ENCODE measurements at places on chromosomes 2 and 18.

GRCh38 chr2:8496079-8496478 lies 185.8 kb upstream of the ID2 start:
- no peak for DNase-seq

GRCh38 chr2:45320956-45321355 lies 290.1 kb downstream of the SRBD1 start:
- no peak for DNase-seq

DNA sequence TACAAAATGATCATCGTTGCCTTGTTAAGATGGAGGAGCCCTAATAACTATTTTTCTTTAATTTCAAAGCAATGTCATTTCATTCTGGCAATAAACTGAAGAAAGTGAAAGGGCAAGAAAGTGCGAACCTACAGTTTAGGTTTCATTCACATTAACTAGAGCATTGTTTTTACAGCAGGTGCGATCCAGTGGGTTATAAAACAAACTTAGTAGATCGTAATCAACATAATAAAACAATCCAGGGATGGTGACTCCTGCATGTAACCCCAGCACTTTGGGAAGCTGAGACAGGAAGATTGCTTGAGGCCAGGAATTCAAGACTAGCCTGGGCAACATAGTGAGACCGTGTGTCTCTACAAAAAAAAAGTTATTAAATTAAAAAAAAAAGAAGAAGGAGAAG lies 51.1 kb downstream of the AP1S3 start:
- DNase-seq: no peak

DNA sequence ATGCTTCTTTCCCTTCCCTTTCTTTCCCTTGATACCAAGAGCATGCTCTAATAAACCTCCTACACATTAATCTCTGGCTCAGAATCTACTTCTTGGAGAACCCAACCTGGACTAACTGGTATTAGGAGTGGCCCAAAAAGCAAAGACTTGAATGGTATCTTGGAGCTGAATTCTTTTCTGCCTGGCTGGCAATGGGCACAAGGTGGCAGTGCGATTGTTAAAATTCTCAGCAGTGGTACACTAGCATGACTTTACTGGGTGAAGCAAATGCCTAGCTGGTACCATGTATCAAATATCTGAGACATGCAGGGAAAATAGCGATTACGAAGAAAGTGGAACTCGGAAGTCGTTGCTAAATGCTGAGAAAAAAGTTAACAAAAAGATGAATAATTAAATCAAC lies 376.1 kb downstream of the XIRP2 start:
- DNase-seq: no peak

GRCh38 chr18:42187611-42188380 lies 232.8 kb downstream of the PIK3C3 start:
- DNase-seq: no peak

- DNase-seq: no peak
Measured at GRCh38 chr2:14530506-14530905, 102.0 kb upstream of the LRATD1 start.

GRCh38 chr2:213846856-213847255 lies 562.6 kb downstream of the SPAG16 start:
- no peak for DNase-seq

DNA sequence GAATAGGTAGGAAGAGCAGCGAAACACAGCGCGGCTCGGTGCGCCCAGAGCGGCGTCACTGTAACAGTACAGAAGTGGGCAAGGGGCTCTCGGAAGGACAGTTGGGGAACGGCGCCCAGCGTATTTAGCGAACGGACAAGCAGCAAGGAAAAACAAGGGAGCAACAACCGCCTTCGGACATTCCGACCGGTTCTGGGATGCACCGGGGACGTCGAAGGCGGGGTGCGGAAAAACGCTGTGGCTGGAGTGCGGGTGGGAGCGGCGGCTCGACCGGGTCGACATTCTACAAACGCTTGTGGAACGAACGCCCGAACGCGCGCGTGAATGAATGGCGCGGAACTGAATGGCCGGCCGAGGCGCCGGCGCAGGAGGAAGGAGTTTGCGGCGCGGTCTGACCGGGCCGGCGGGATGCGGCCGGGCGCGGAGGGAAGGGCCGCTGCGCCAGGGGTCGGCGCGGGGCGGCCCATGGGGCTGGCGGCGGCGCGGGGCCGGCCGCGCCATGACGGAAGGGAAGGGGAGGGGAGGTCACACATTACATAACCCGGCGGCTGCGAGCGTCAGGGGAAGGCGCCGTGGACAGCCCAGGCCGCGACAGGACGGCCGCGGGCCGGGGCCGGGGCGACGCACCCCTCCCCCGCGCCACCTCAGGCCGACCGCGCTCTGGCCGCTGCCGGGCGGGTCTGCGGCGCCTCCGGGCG lies 605 bp downstream of the REV1 start:
- peak; percentile 40 for DNase-seq

GRCh38 chr2:46771309-46771708 lies 144.3 kb downstream of the MCFD2 start:
- DNase-seq: no peak

DNA sequence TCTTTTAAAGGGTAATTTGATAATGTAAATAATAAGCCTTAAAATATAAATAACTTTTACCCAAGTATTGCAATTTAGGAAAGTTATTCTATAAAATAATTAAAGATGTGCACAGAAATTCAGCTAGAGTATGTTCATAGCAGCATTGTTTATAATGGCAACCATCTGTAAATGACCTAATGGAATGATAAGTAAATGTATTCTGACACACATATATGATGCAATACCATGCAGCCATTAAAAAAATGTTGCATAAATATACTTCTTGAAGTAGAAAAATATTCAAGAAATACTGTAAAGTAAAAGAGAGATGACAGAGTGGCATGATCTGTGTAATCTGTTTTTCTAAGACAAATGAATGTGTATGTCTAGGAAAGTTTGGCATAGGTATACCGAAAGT lies 545.7 kb downstream of the ZEB2 start:
- DNase-seq: no peak

GRCh38 chr2:240140920-240141319 lies 462 bp upstream of the OTOS start:
- DNase-seq: peak; percentile 7

GRCh38 chr2:46134531-46135227 lies 162.5 kb upstream of the EPAS1 start:
- no peak for DNase-seq

DNA sequence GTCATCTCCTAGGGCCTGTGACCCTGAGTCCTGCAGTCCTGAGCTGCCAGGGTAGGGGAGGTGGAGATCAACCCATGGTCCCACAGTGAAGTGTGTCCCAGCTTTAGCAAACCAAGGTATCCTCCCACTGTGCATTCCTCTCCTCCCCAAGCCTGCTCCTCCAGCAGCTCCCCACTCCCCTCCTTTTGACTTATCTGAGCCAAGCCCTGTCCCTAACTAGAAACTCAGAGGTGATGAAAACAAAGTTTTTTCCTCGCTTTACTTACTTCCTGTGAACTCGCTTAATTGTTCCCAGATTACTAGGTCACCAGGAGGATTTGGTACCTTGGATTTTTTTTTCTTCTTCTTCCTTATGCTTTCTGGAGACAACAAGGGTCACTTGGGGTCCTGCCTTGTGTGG lies 80.8 kb downstream of the EHD3 start:
- no peak for DNase-seq

GRCh38 chr18:48304906-48305693 lies 104.1 kb downstream of the ZBTB7C start:
- DNase-seq: no peak

DNA sequence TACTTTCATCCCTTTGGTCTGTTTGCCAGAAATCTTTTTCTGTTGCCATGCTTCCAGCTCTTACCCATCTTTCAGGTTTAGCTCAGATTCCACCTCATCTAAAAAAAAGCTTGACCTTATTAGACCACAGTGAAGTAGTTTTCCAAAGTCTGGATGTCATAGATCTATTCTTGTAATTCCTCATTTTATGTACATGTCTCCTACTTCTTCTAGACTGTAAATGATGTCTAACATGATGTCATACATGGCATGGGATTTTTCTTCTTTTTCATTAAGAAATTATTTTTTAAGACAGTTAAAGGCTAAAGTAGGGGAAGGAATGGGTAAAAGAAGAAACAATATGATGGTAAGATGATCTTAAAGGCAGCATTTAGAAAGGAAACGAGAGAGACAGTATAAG lies 11.3 kb downstream of the GLS start:
- no peak for DNase-seq

DNA sequence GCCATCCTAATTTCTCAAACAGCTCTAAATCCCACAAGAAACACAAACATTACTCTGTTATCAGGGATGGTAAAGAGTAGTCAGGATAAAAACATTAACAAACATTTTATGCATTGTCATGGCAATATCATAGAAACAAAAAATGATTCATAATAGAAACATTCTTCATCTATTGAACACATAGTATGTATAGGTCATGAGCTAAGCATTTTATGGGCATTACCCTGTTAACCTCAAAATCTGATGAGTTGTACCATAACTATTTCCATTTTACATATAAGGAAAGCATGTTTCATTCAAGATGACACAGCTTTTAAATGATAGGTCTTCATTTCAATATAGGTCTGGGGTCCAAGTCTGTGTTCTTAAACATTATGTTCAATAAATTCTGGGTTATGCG lies 344.9 kb downstream of the RND3 start:
- DNase-seq: no peak

- DNase-seq: no peak
Measured at GRCh38 chr2:210860276-210860675, 303.9 kb downstream of the CPS1 start.

DNA sequence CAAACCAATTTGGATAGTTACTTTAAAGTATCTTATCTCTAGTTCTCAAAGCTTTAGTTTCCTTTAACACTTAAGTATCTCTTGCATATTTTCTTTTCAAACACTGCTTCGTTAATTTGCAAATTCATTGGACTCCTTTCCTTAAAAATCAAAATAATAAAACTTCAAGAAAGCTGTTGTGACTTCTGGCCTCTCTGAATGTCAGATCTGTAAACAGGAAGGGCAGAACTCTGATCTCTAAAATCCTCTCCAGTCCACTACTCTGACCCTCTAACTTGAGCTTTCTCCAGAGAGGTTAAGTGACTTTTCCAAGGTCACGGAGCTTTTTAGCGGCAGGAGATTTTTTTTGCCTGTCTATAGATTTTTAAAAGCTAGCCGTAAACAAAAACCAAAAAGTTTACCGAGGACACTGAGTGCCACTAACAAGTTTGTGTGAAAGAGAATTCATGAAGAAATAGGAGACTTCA lies 155.5 kb downstream of the TGIF1 start:
- no peak for DNase-seq
